Activated CD4-positive, alpha-beta memory T cell treated with anti-CD3 and anti-CD28 coated beads for 36 hours (primary cell): ENCODE measurements at places on chromosomes 6 and 20.

- no peak for DNase-seq
Observed at GRCh38 chr6:161138543-161139303, 135.1 kb downstream of the AGPAT4 start.

- DNase-seq, result no peak
Observed at GRCh38 chr6:97923249-97923648, 640.2 kb upstream of the MMS22L start.

- DNase-seq, result no peak
Observed at GRCh38 chr6:145829950-145830349, 15.4 kb upstream of the FBXO30 start.

DNA sequence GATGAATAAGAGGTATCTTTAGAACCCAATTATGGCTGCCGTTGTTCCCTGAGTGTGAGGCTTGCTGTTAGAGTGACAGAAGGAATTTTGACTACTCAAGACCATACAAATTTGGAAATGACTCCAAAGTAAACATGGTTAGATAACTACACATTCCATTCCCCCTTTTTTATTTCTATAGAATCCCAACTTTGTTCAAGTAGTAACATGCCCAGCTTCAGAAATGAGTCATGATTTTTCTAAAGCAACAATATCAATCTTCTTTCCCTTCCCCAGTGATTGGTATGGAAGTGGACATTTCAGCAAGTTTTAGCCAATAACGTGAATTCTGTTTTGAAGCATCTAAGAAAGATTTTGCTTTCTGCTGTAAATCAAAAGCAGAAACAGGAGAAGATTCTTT is 37.8 kb downstream of the HCRTR2 start:
- no peak for DNase-seq

DNA sequence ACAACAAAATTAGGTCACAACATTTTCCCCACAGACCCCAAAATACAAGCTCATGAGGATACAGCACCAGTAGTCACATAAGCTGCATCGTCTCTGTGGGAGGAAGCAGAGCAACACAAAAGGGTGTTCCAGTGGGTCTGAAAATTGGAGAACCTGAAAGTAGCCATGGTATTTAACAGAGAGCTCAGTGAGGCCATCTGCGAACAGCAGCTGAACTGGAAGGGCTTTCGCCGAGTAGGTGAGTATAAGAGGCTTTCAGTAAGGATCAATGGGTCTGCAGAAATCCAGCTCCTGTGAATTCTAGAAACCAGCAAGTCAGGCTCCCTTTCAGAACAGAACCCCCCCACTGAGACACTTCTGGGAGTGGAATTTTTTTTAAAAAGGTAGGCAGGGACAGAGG is 120.0 kb upstream of the RREB1 start:
- no peak for DNase-seq

- no peak for DNase-seq
Observed at GRCh38 chr20:46905364-46906125, 10.9 kb downstream of the EYA2 start.

DNA sequence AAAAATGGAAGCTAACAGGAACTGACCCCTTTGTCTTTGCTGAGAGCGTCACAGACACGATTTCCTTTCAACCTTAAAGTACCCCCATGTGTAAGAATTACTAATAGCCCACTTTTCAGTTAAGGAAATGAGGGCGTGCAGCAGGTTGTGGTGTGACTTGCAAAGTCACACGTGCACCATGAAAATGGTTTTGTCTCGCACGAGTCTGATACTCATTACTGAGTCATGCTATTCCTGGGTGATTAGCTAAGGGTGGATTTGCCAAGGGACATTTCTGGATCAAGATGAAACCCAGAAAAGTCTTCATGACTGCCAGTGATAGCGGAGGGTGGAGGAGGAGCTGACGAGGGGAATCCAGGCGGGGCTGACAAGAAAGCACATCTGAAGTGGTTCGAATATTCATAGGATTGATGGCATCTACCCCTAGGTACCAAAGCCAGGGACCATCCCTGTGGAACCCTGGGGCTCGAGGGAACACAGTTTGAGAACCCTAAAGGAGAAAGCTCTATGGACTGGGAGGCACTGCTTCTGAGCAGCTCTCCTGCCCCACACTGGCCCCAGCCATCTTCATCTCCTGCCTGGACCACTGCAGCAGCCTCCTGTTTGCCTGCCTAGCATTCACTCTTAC is 12.1 kb upstream of the NFATC2 start:
- DNase-seq, result no peak

- DNase-seq, result peak; percentile 34
Observed at GRCh38 chr6:143368426-143368825, 82.1 kb downstream of the ADAT2 start.

GRCh38 chr6:1894954-1895353 is 285.2 kb downstream of the FOXC1 start:
- no peak for DNase-seq

GRCh38 chr6:81655696-81656095 is 96.8 kb downstream of the TENT5A start:
- no peak for DNase-seq

DNA sequence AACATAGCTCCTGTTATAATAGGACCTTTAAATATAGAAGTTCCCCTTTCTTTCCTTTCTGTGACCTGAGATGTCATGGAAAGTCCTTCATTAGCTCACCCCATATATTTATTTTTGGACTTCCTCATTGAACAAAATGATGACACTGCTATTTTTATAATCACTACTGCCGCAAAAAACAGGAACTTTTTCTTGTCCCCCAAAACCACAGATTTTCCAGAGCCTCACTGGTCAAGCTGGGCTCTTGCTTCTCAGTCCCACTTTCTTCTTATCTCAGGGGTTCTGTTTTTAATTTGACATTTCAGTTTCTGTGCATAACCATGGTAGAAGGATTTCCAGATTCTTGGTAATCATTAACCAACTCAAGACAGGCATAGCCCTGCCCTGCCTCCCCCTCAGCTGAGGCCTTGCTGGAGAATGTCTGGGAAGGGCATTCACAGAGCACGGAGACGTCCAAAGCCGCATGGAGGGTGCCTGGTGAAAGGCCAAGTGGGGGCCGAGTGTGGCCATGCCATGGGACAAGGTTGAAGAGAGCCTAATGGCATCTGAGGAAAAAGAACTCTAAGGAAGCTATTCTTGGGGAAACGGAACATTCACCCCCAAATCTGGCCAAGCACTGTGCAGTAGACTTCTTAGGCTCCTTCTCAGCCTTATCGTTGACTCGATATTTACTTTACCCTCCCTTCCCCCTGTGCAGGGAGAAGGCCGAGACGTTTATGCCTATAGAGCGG is 73.7 kb downstream of the EDN1 start:
- DNase-seq, result no peak

GRCh38 chr20:31515775-31516107 is 1.5 kb downstream of the HM13 start:
- DNase-seq, result peak; percentile 59

GRCh38 chr20:48912065-48912464 is 9.4 kb upstream of the ARFGEF2 start:
- DNase-seq, result no peak
